ENCODE measurements at places on chromosomes 7 and 10.
A peak's percentile ranks its signal among the peaks of the same experiment; 100 is the strongest.

- no peak for DNase-seq
Measured at GRCh38 chr7:105799677-105800076, 76.7 kb downstream of the ATXN7L1 start.

DNA sequence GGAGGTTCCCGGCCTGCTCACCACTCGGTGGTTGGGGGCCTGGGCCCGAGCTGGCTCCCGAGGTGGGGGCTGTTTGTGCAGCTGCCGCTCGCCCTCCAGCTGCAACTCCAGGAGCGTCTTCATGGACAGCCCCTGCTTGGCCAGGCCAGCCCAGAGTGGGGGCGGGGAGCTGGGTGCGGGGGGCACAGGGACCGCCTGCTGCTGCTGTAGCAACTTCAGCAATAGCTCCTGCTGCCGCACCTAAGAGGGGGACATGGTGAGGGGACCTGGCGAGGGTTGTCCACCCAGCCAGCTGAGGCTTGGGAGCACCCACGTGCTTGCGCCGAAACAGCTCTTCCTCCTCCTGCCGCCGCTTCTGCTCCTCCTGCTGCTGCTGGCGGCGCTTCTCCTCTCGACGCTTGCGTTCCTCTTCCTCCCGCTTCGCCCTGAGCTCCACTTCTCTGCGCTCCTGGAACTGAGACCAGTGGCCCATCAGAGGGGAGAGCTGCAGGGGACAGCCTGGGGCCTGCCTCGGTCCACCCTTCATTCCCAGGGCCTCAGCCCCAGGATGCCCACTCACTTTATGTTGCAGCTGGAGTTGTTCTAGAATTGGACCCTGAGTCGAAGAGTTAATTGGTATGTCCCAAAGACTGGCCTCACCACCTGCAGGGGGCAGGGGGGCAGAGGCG lies 9.6 kb downstream of the GNB2 start:
- no peak for DNase-seq

- DNase-seq = no peak
Measured at GRCh38 chr7:22859641-22860290, 37.1 kb upstream of the TOMM7 start.

DNA sequence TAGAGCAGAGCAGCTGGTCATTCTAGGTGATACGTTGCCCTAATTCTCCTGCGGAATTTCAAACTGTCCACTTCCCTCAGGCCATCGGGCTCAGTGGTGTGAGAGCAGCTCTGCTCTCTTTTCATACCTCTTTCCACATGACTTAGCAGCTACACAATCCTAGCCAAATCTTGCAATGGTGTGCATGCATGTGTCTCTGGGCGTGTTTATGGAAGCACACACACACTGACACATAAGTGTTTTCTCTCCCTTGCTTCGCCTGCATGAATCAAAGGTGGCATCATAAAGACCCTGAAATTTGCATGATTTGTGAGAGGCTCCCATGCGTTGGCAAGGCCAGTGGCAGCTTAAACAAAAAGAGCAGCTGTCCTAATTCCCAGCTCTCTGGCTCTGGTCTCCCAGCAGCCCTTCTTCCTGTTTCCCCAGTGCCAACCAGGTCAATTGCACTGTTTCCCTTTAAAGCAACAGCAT lies 1189.5 kb downstream of the GATA3 start:
- DNase-seq = peak; percentile 83
